Esophagus mucosa (tissue), 1 donor: ENCODE measurements at places on chromosomes 7 and 10. TPM values are rescaled to one million over a fixed set of nuclear protein-coding genes. Genes with fewer than 3 reads are reported as not detected.
A peak's percentile ranks its signal among the peaks of the same experiment; 100 is the strongest.

GRCh38 chr10:30970760-30971460 lies 60.8 kb downstream of the ZNF438 start:
- no peak for ATAC-seq

MYL10 gene
- total RNA-seq = not detected

FZD8 gene
- total RNA-seq = 0.56 TPM

BRAT1 gene
- total RNA-seq = 11.9 TPM

DNA sequence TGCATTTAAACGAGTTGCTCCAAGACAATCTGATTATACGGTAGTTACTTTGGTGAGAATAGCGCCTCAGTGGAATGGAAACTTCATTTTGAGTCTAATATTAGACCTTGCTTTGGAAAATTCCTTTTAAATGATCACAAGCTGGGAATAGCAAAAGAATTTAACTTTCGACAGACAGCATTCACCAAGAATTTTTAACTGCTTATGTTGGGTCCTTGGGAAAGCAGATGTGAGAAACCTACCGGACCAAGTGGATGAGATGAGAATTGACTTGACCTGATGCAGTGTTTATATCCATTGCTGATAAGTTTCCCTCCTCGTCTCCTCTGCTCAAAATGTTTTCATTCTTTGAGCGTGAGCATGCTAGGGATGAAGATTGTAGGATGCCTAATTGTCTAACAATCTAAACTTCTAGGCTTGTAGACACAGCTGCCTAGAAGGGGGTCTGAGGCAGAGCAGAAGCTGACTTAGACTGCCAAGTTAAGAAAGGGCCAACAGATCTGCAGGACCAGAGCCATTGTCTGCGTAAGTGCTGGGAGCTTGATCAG lies 126.9 kb downstream of the CNNM2 start:
- no peak for ATAC-seq

ACBD7 gene
- 0.32 TPM for total RNA-seq

DNA sequence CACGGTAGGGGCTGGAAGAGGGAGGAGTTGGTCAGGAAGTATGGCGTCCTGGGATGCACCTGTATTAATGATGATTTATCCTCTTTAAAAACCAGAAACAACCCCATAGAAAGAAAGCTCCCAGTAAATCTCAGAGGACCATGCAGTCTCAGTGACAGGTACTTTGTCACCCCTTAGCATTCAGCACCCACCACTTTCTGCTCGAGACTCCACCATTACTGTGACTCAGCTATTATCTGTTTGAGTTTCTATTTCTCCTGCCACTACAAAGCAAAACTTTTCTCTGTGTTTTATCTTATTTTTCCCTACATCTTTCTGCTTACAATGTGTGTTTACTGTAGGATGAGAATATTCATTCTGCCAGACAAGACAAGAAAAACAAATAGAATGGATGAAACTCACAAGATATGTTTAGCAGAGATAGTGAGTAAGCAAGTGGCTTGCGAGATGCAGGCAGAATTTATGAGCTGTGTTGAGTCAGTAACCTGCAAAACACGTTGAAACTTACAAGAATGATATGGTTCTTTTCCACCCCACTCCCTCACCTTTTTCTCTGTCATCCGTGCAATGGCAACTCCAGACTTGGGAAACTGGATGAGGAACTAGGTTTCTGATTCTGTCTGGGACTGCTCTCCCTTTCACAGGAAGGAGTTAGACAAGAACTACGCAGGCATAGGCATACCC lies 127.1 kb downstream of the AOAH start:
- peak; percentile 77 for ATAC-seq

- ATAC-seq = peak; percentile 69
Measured at GRCh38 chr10:72834183-72834825, 59.2 kb upstream of the OIT3 start.

GRCh38 chr7:107815254-107815882 lies 12.3 kb upstream of the SLC26A3 start:
- no peak for ATAC-seq

VAX1 gene
- total RNA-seq = 0.12 TPM

DNA sequence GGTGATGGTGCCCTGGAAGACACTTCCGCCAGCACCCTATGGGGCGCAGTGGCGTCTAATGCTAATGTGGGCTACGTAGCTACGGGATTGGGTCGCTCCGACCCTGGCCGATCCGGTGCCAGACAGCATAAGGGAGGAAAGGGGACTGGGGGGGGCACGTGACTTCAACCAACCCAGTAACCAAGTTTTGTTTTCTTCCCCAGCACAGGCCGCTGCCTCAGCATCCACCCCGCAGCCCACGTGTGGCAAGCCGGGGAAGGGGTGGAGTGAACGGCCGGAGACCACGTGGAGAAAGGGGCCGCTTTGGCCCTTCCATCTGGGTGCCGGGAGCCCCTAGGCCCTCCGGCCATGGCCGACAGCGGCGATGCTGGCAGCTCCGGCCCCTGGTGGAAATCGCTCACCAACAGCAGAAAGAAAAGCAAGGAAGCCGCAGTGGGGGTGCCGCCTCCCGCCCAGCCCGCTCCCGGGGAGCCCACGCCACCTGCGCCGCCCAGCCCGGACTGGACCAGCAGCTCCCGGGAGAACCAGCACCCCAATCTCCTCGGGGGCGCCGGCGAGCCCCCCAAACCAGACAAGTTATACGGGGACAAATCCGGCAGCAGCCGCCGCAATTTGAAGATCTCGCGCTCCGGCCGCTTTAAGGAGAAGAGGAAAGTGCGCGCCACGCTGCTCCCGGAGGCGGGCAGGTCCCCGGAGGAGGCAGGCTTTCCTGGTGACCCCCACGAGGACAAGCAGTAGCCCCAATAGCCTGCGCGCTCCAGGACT lies 2.5 kb downstream of the PRR15 start:
- ATAC-seq = peak; percentile 4

DNA sequence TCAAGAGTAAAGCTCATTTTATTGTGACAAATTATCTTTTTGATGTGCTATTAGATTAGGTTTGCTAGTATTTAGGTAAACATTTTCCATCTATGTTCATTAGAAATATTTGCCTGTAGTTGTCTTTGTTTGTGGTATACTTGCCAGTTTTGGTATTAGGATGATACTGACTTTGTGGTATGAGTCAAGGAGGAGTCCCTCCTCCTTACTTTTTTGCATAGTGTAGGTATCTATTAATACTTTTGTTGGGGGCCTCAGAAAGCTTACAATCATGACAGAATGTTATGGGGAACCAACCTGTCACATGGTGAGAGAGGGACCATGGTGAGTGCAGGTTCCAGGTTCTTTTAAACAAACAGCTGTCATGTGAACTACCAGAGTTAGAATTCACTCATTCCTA lies 102.1 kb downstream of the ZWINT start:
- ATAC-seq = no peak

GRCh38 chr7:84589012-84589411 lies 394.4 kb upstream of the SEMA3A start:
- ATAC-seq = peak; percentile 99

DNA sequence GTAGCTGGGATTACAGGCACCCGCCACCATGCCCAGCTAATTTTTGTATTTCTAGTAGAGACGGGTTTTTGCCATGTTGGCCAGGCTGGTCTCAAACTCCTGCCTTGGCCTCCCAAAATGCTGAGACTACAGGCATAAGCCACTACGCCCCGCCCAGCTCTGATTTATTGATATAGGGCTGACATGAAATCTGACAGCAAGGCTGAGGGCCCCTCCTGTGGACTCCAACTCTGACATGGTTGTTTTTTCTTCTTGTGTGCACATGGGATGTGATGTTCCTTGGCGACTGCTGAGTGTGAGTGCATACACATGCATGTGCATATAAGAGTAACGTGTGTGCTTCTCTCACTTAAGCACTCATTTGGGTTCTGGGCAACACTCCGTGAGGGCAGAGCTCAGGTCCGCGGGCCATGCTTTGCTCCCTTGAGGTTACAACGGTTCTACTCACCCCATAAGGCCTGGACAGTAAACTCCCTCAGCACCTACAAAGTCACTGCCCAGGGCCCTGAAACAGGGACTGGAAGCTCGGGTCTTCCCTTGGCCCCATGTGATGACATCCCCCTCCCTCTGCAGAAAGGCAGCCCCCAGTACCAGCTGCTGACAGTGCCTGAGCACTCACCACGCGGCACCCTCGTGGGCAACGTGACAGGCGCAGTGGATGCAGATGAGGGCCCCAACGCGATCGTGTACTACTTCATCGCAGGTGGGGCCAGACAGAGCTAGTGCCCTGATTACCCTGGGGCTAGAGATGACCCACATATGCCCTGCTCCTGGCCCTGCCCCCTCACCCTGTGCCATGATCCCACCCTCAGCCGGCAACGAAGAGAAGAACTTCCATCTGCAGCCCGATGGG lies 33.6 kb upstream of the VSIR start:
- ATAC-seq = no peak

WDR91 gene
- 28.8 TPM for total RNA-seq

EXOC6 gene
- 3.1 TPM for total RNA-seq

DNA sequence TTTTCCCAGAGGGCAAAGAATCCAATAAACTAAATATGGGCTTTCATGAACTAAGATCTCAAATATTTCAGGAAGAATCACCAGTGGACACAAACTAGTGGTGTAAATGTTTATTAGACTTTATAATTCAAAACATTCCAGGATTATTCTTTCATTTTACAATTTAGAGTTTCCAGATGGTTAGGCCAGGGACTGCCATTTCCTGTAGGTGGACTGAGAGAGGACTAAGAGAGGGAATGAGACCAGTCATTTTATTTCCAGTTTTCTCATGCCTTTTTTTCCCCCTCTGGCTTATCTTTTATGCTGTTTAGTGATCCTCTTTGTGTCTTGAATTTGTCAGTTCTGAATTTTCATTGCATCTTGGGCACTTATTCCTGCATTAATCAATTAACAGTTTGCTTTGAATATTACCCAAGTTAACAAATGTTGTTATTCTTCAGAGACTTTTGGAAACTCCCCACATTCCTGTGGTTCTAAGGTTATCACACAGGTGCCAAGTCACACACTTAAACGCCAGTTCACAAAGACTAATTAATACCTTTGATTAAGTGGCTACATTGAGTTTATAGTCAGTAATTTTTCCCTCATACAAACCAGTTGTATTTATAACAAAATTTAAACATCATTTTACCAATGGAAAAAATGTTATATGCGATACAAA lies 12.3 kb downstream of the CISD1 start:
- no peak for ATAC-seq

DNA sequence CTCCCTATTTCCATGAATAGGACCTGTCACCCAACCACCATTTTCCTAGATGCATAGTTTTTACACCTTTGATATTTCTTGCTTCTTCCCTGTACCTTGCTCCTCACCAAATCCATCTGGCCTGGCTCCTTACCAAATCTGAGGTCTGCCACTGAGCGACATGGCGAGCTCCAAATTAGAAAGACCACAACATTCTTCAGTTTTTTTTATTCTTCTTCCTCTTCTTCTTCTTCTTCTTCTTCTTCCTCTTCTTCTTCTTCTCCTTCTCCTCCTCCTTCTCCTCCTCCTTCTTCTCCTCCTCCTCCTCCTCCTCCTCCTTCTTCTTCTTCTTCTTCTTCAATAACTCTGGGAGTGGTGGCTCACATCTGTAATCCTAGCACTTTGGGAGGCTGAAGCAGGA lies 7.1 kb downstream of the CPED1 start:
- ATAC-seq = no peak

GRCh38 chr7:106523482-106523881 lies 137.5 kb downstream of the CCDC71L start:
- ATAC-seq = no peak

PLPP4 gene
- not detected for total RNA-seq

RBP3 gene
- total RNA-seq = not detected

GRCh38 chr10:78520737-78521430 lies 487.2 kb downstream of the RPS24 start:
- ATAC-seq = peak; percentile 82

GRCh38 chr10:122678266-122678665 lies 21.4 kb downstream of the C10orf120 start:
- ATAC-seq = no peak

LIPK gene
- 3.3 TPM for total RNA-seq

- no peak for ATAC-seq
Measured at GRCh38 chr10:8254350-8254749, 199.9 kb downstream of the GATA3 start.

- no peak for ATAC-seq
Measured at GRCh38 chr10:117214401-117214800, 17.1 kb downstream of the KCNK18 start.

DNA sequence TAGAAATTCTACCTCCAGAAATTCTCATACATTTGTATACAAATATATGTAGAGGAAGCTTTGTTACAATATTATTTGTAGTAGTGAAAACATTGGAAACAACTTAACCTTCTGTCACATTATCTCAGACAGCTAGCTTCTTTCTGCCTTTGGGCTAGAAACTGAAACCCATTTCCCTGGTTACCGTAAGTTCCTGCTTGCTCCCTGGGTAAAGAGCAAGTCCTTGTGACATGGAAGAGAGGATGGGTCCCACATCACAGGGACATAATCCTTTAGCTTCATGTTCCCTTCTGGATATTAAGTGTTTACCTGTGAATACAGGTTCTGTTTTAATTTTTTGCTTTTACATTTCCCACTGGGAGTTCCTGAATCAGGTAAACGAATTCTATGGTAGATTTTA lies 41.8 kb downstream of the KLHDC10 start:
- ATAC-seq = no peak

PNLIPRP3 gene
- 1.2 TPM for total RNA-seq

DNA sequence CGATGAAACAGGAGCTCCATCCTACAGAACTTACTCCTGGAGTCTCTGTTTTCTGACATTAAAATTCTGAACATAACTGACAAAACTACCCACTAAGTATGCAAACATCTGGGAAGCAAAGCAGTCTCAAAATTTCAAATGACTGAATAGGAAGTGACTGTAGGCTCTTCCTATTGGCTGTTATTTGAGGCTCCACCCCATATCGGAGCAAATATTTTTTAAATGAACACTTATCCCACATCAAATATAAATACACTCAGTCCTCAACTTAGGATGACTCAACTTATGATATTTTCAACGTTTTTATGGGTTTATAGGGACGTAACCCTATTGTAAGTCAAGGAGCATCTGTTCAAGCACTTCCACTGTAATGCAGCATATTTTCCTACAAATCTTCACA lies 8.8 kb downstream of the HSPA12A start:
- ATAC-seq = no peak

BTBD16 gene
- 0.16 TPM for total RNA-seq

- ATAC-seq = no peak
Measured at GRCh38 chr7:45162311-45162845, 4.8 kb downstream of the RAMP3 start.
